Spleen (tissue), 13 donors: ENCODE measurements at places on chromosomes 1 and 21. TPM values are rescaled to one million over a fixed set of nuclear protein-coding genes. Genes with fewer than 3 reads are reported as not detected.

Gene C1orf167
- polyA plus RNA-seq = 1.7 TPM

Gene ZNF648
- polyA plus RNA-seq = not detected

Gene HFM1
- polyA plus RNA-seq = 0.77 TPM

Gene CSMD2
- 0.22 TPM for polyA plus RNA-seq

Gene PTPN14
- polyA plus RNA-seq = 1.2 TPM

Gene S100B
- polyA plus RNA-seq = 9.7 TPM

Gene CFAP107
- polyA plus RNA-seq = not detected

Gene BACH1
- polyA plus RNA-seq = 9.8 TPM

Gene TACSTD2
- 0.50 TPM for polyA plus RNA-seq

Gene SLC26A9
- not detected for polyA plus RNA-seq

Gene FAM72D
- 1.8 TPM for polyA plus RNA-seq

Gene GJA8
- polyA plus RNA-seq = not detected

Gene GBP6
- polyA plus RNA-seq = 0.05 TPM

Gene TTLL7
- polyA plus RNA-seq = 0.59 TPM

Gene WNT2B
- 0.36 TPM for polyA plus RNA-seq

Gene VPS26C
- 17.0 TPM for polyA plus RNA-seq

Gene PLA2G2F
- not detected for polyA plus RNA-seq
